ENCODE measurements at places on chromosomes 1 and 21.

GRCh38 chr1:204863024-204863423 is 7.6 kb upstream of the NFASC start:
- H3K27ac ChIP-seq, result no peak overlapping the region
- H3K36me3 ChIP-seq, result no peaks in the 10 kb centered on the region
- DNase-seq, result no peak
- no peaks in the 10 kb centered on the region for H3K4me1 ChIP-seq
- no peak overlapping the region for H3K4me3 ChIP-seq

- DNase-seq, result no peak
- H3K4me1 ChIP-seq, result no peaks in the 10 kb centered on the region
- no peaks in the 10 kb centered on the region for H3K27me3 ChIP-seq
- H3K27ac ChIP-seq, result no peak overlapping the region
- no peak overlapping the region for H3K4me3 ChIP-seq
These were observed 19.0 kb upstream of the SSBP3 start for GRCh38 chr1:54425152-54425584.

DNA sequence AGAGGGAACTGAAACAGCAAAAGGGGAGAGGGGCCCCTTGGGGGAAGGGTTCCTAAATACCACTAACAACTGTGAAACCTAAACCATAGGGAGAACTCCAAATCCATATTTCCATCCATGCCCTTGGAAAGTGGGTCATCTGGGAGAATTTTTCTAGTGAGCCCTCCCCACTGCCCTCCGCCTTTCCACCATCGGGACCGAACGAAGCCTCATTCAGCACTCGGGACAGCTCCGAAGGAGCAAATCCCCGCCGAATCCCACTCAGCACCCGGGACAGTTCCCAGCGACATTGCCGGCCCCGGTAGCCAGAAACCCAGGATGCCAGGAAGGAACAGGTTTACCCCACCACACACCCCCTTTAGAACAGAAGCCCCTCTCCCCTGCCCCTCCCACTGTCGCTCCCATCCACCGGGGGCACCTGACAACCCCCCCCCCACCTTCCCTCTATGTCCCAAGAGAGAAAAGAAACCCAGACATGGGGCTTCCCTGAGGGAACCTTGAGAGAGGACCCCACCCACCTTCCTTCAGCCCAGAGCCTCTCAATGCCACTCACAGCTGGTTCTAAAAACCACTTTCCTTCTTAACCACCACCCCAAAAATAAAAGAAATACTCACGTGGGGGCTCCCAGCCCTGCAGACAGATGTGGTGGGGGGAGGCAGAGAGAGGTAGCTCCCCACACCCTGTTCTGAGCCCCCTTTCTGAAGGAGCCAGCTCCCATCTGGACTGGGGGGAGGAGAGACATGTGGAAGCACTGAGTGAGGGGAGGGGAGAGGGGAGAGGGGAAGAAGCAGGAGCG is 4.5 kb downstream of the DLGAP3 start:
- H3K27me3 ChIP-seq, result peaks cover 43% of the 10 kb centered on the region
- no peaks in the 10 kb centered on the region for H3K36me3 ChIP-seq
- peaks cover 5% of the 10 kb centered on the region for H3K4me1 ChIP-seq
- H3K4me3 ChIP-seq, result no peak overlapping the region
- peak; percentile 63 for DNase-seq

DNA sequence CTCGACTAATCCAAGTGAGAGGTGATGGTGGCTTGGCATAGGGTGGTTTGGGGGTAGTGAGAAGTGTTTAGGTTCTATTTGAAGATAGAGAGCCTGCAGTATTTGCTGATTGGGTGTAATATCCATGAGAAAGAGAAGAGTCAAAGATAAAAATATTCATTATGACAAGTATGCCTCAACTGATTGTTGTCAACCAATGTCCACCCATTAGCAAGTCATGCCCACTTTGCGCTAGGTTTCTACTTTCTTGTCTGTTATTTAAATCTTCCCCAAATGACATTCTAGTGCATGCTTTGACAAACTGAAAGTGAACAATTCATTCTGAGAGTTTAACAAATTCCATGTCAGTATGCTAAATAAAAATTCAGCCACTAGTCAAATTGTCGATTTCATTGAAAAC is 3.8 kb upstream of the XCL1 start:
- no peak overlapping the region for H3K27ac ChIP-seq
- no peaks in the 10 kb centered on the region for H3K36me3 ChIP-seq
- DNase-seq, result no peak
- no peak overlapping the region for H3K4me3 ChIP-seq
- H3K27me3 ChIP-seq, result no peaks in the 10 kb centered on the region

- peaks cover 9% of the 10 kb centered on the region for H3K4me1 ChIP-seq
- DNase-seq, result no peak
- no peaks in the 10 kb centered on the region for H3K36me3 ChIP-seq
- peaks cover 9% of the 10 kb centered on the region for H3K27me3 ChIP-seq
- H3K27ac ChIP-seq, result peak overlapping the region; percentile 85
- H3K4me3 ChIP-seq, result no peak overlapping the region
These were observed 57.0 kb downstream of the YARS1 start for GRCh38 chr1:32759997-32760623.

DNA sequence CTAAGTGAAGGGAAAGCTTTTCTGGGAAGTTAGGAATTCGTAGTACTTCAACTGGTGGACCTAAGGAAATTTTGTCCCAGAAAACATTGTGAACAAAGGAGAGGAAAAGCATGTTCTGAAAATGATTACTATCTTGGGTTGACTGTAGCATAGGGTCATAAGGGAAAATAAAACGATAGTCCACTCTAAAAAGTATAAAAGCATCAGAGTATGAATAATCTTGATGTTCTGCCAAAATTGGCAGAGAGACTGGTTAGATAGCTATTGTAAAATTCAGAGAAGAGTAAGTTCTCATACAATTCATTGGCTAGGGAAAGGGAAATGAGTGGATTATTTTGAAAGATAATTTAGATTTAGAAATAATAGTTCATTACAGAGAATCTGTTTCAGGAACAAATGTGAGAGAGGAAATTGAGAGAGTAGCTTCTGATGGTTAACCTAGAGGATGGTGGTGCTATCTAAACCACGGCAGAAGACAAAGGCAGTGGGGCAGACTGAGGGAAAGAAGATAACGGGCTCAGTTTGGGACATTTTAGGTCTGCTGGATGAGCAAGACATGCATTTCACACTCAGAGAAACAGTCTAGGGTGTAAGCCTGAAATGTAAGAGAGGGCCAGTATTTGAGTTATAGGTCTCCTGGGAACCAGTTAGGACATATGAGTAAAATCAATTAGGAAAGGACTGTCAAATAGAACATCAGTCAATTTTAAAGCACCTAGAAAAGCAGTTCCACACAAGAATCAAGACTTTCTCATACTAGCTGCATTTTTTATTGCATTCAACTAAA is 799.3 kb upstream of the CXADR start:
- no peaks in the 10 kb centered on the region for H3K27me3 ChIP-seq
- no peak for DNase-seq
- H3K36me3 ChIP-seq, result no peaks in the 10 kb centered on the region
- no peak overlapping the region for H3K4me3 ChIP-seq

- H3K27ac ChIP-seq, result no peak overlapping the region
- no peaks in the 10 kb centered on the region for H3K27me3 ChIP-seq
- DNase-seq, result peak; percentile 58
- H3K4me3 ChIP-seq, result no peak overlapping the region
- peaks cover 6% of the 10 kb centered on the region for H3K4me1 ChIP-seq
- no peaks in the 10 kb centered on the region for H3K36me3 ChIP-seq
These were observed 3.5 kb upstream of the RAP1A start for GRCh38 chr1:111615870-111616715.

GRCh38 chr1:163071405-163072255 is 2.5 kb downstream of the RGS4 start:
- no peak overlapping the region for H3K27ac ChIP-seq
- peaks cover 9% of the 10 kb centered on the region for H3K27me3 ChIP-seq

GRCh38 chr1:56827711-56828110 is 8.5 kb upstream of the FYB2 start:
- H3K36me3 ChIP-seq, result no peaks in the 10 kb centered on the region
- DNase-seq, result no peak
- H3K4me1 ChIP-seq, result no peaks in the 10 kb centered on the region

DNA sequence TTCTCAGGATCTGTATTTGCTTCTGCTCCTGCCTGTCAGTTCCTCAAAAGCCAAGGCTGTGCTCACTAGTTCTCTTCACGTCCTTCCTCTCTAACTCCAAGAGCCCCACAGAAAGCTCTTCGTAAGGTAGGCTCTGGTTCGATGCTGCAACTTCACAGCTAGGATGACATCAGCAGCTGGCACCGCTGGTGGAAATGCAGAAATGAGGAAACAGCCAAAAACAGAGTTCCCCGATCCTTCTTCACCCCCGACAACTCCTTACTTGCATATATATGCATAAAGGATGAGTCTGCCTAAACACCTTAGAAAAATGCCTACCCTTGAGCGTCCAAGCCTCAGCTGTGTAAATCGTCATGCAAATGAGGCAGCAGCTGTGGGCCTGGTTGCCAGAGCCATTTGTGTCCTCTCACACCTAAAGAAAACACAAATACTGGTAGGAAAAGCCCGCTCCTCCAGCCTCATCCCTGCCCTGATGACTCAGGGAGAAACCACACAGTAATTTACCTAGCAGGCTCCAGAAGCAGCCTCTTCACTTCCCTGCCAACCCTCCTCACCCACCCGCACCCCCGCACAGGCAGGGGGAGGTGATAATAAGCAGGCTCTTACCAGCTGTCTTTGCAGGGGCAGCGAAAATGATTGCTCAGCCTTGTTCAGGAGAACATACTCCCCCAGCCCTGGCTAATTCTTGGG is 28.2 kb downstream of the BATF3 start:
- DNase-seq, result no peak
- no peaks in the 10 kb centered on the region for H3K4me1 ChIP-seq
- H3K27me3 ChIP-seq, result no peaks in the 10 kb centered on the region
- no peak overlapping the region for H3K27ac ChIP-seq
- no peak overlapping the region for H3K4me3 ChIP-seq

DNA sequence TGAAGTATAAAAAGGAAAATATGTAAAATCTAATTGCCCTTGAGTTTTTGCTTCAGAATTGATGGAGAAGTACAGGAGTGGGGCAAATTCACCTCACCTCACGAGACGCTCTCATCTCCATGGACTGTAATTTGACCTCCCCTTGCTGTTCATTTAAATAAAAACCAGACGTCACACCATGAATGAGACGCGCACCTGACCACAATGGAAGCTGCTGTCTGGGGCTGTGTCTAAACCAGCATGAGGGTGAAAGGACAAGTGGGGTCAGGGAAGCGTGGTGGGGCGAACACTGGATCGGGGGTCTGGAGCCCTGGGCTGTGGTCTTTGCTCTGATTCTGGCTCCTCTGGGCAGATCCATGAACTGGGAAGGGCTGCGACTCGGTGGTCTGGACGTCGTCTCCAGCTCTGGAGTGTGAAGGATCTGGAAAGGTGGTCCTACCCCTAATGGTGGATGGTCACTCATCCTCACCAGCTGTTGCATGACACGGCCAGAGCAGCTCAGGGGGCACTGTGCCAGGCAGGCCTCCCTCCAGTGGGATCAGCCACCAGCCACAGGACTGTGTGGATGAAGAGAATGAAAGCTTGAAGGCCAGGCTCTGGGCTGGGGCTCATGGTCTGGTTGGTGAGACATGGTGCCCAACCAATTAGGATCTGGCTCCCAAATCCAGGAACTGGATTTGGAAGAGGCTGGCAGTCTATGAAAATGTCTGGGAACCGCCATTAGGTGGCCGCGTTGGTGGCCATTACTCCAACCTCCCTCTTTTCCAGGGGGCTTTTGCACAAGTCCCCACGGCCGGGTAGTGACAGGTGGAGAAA is 728.6 kb downstream of the PTPRU start:
- no peak for DNase-seq
- H3K4me1 ChIP-seq, result no peaks in the 10 kb centered on the region
- H3K27me3 ChIP-seq, result no peaks in the 10 kb centered on the region
- no peak overlapping the region for H3K4me3 ChIP-seq

DNA sequence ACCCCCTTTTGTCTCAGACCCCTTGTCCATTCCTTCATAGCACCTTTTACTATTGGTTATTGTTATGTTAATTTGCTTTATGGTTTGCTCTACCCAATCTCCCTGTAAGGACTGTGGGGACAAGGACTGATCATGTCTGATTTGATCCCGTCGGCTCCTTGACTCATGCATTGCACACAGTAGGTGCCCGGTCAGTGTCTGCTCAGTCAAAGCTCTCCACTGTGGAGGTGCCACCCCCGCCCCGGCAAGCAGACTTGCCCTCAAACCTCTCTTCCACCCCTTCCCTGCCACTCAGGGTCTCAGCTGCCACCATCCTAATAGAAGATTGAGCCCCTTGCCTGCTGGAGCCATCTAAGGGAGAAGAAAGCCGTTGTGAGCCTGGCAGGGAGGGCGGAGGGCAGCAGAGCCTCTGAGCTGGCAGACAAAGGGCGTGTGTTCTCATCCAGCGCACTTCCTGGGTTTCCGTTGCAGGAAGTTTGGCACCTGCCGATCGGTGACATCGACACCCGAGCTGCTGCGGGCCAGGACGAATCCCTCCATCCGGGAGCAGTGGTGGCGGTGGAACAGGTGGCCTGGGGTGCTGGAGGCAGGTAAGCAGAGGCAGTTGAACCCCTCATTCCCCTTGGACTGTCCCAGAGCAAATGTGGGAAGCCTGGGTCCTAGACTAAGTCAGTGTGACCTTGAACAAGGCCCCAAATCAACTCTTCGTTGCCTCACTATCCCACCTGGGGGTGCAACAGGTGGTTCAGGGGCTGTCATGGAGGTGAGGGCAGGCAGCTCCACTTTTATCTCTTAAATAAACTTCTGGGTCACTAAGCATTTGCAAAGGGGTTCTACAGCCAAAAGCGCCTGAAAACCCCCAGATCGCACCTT is 2.2 kb upstream of the FBLIM1 start:
- H3K4me3 ChIP-seq, result no peak overlapping the region
- H3K36me3 ChIP-seq, result no peaks in the 10 kb centered on the region
- no peak overlapping the region for H3K27ac ChIP-seq

- no peaks in the 10 kb centered on the region for H3K27me3 ChIP-seq
- DNase-seq, result no peak
- H3K4me1 ChIP-seq, result no peaks in the 10 kb centered on the region
- H3K27ac ChIP-seq, result no peak overlapping the region
- H3K4me3 ChIP-seq, result no peak overlapping the region
- peaks cover 7% of the 10 kb centered on the region for H3K36me3 ChIP-seq
These were observed 38.4 kb downstream of the EEIG2 start for GRCh38 chr1:108598340-108598739.

GRCh38 chr1:48093696-48094528 is 96.7 kb upstream of the TRABD2B start:
- H3K36me3 ChIP-seq, result no peaks in the 10 kb centered on the region
- no peaks in the 10 kb centered on the region for H3K4me1 ChIP-seq
- no peak overlapping the region for H3K4me3 ChIP-seq
- H3K27me3 ChIP-seq, result peaks cover 5% of the 10 kb centered on the region
- peak; percentile 23 for DNase-seq

GRCh38 chr1:170074250-170075157 is at the start of gene KIFAP3:
TSS of gene KIFAP3 (minus strand) at chr1:170074695. CDS start at chr1:170074467, 228 bp downstream.
- DNase-seq, result peak; percentile 92
- H3K27me3 ChIP-seq, result no peaks in the 10 kb centered on the region
- peaks cover 7% of the 10 kb centered on the region for H3K4me1 ChIP-seq

- H3K36me3 ChIP-seq, result no peaks in the 10 kb centered on the region
- H3K4me1 ChIP-seq, result no peaks in the 10 kb centered on the region
- no peak for DNase-seq
- no peak overlapping the region for H3K27ac ChIP-seq
These were observed 45.3 kb downstream of the PALMD start for GRCh38 chr1:99691175-99691574.
